ENCODE measurements at places on chromosomes 3 and 15. TPM values are rescaled to one million over a fixed set of nuclear protein-coding genes. Genes with fewer than 3 reads are reported as not detected.

The PARP15 gene
- total RNA-seq: 9.7 TPM

DNA sequence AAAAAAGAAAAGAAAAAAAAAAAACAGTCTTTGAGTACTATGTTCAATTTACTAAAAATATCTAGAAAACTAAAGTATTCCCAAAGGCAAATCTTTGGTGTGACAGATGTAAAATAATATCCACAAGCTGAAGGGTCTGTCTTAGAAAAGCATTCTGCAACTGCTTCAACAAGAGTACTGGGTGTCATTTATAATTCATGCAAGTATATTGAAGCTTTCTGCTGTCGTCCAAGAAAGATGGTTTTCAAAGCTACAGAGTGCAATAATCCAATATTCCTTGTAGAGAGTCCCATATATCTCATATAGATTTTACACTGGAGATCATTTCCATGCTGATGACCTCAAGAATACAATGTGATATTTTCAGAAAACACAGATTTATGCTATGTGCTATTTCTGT lies 90.9 kb upstream of the SUCLG2 start:
- DNase-seq: no peak

The HTR3E gene
- total RNA-seq: not detected

DNA sequence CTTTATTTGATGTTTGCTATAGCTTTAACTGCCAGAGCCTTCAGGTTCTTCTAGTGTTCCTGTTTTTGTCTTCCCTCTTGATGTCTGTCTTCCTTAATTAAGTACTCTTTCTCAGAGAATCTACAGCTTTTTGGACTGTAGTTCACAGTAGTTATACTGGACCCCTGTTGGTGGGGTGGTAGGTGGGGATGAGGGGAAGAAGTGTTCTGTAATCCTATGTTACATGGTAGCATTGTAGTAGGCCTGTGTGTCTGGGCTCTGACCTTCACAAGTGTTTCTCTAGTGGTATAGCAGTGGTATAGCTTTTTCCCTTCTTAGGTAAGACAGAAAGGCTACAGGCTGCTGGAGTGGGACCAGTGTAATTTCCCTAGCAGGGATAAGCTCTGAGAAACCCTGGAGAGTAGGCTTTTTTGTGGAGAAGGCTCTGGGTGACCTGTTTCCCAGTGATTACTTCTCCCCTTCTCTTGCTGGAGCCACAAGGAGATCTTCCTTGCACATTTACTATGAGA lies 59.6 kb downstream of the CHRNA7 start:
- no peak for DNase-seq

GRCh38 chr3:71423151-71423906 lies 160.2 kb downstream of the FOXP1 start:
- no peak for DNase-seq

DNA sequence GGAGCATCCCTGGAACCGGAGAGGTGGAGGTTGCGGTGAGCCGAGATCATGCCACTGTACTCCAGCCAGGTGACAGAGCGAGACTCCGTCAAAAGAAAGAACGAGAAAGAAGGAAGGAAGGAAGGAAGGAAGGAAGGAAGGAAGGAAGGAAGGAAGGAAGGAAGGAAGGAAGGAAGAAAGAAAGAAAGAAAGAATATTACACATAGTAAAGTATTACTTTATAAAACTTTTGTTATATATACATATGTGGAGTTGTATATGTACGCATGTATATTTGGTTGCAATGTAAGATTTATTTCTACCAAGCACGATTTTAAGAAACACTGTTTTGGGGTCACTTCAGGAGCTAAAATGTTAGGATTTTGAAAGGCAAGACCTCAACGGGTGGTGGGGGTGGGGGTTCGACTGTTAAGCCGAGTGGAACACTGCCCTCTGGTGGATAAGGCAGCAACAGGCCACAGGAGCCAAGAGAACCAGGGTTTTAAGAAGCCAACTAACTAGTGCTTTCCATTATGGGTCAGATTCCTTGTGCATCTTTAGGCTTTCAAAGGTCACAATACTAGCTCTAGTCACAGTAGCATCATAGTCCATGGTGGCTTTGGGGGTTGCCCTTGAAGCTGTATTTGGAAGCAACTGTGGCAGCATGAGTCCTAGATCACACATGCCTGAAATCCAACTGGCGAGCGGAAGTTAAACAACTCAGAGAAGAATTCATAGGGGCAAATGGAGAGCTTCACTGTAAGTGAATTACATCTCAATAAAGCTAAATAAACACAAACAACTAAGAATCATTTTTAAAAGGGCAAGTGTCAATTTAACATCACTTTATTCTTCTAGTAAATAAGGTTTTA lies 22.5 kb downstream of the GLB1 start:
- DNase-seq: no peak

The GABRR3 gene
- total RNA-seq: not detected

DNA sequence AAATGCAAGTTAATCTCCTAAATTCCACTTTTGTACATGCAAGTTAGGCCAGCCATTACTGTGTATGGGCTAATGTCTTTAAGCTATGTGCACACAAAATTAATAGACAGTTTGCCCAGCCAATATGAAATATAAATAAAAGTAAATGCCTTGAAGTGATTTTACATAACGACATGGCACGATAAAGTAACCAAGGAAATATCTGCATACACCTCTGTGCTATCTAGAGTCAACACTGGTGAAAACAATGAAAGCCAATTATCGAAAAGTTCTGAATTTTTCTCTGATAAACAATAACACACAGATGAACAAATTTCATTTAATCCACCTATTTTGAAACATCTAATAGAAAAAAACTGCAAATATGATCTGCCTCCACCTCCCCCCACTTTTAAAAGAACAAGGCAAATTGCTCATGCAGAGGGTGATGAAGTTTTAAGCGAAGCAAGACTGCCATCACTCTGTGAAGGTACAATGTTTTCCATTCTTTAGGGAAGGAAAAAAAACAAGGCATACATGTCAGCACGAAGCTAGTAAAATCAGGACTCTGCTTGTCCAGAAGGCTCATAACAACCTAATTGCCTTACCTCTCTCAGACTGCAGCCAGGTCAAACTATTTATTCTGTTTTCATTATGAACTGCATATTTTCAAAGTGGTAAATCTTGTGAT lies 317.7 kb downstream of the MECOM start:
- DNase-seq: no peak

GRCh38 chr3:36774052-36774451 lies 9.7 kb upstream of the DCLK3 start:
- no peak for DNase-seq

The PLSCR4 gene
- total RNA-seq: 84.1 TPM

DNA sequence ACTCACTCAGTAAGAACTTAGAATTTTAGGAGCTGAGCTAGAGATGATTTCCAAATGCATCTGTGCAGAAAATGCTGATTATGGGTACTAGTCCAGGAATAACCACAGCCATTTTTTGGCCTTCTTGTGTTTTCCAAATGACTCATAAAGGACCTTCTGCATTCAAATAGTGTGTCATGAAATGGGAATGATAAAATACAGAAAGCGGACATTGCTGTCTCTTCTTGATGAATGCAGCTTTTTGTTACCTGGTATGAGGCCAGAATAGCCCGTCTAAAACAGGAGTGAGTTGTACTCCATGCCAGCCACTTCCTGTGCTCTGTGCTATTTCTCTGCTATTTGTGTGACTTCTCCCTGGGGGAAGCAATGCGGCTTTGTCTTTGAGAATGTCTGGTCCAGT lies 20.5 kb upstream of the FRMD5 start:
- no peak for DNase-seq

The MYH15 gene
- 0.90 TPM for total RNA-seq

The TP63 gene
- 1.3 TPM for total RNA-seq

The MOBP gene
- not detected for total RNA-seq

The GOLGA8H gene
- 0.67 TPM for total RNA-seq

- no peak for DNase-seq
Observed at GRCh38 chr3:168975576-168975975, 687.9 kb downstream of the MECOM start.

The OSTN gene
- not detected for total RNA-seq

GRCh38 chr15:38868326-38869114 lies 303.9 kb upstream of the RASGRP1 start:
- DNase-seq: no peak

The IMPDH2 gene
- total RNA-seq: 107 TPM

The ACSBG1 gene
- not detected for total RNA-seq

The ANKUB1 gene
- not detected for total RNA-seq

The GRAMD1C gene
- total RNA-seq: 6.4 TPM
